Activated CD8-positive, alpha-beta T cell treated with anti-CD3 and anti-CD28 coated beads, Interleukin-2, amount 10 ng/mL, durations not matched to agents 7 days and 5 days (primary cell): ENCODE measurements at places on chromosomes 4 and X.

DNA sequence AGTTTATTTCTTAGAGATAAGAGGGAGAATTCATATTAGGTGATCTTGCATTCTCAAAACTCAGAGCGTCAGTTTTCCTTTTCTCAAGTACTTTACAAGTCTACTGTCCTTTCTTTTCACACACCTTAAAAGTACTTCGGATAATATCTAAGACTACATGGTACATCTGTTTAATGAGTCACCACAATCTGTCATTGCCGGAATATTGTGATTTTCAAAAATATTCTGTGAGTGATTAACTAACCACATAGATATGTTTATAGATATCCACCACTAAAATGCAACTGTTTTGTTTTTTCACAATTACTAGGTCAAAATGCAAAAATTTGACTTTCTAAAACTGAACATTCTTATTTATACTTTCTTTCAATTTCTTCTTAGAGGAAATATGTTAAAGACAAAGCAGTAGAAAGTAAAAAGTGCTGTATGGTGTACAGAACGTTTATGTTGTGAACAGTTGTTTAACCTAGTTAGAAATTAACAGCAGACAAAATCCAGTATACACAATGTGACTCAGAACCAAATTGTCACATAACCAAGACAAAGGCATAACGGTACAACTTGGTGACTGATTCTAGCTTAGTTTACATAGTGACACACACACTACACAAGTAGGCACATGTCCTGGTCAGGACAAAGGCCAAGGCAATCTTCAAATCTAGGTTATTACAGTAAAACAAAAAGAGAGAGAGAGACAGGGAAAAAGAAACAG, 482.9 kb downstream of the NAF1 start:
- DNase-seq: no peak

DNA sequence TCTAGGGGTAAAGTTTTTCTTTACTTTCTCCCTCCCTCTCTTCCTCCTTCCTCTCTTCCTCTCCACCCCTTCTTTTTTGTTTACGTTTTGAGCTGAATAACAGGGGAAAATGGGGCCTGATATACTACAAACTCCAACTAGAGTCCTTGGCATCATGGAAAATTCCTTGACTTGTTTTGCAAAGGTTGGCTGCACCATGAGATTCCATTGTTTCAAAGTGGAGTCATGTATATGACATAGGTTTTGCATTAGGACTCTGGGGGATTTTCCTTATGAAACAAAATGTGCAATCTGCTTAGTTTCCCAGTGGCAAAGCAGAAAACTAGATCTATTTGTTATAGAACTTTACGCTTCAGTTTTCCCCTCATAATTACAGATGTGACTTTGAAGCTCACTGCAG, 233.5 kb upstream of the PGRMC2 start:
- no peak for DNase-seq

GRCh38 chrX:39915596-39915995, 182.2 kb downstream of the BCOR start:
- DNase-seq: no peak

- peak; percentile 35 for DNase-seq
These were observed 291 bp upstream of the NBDY start for GRCh38 chrX:56728752-56729151.
